ENCODE measurements at places on chromosomes 2 and 18.

DNA sequence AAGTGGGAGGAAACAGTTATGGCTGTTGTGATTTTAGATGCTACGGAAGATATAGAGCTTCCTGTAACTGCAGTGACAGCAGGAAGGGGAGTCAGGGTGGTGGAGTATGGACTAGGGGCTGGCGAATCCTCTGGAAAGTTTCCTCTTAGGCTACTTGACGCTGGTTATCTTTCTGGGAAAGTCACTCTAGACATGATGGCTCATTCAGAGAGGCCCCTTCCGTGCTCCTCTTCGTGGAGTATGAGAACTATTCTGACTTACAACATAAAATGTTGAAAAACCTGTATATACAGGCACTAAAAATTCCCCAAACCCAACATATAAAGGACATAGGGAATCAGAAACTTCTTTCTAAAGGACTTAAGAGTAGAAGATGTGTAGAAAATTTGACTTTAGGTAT is 78.8 kb downstream of the C18orf54 start:
- no peak for DNase-seq

GRCh38 chr2:205802941-205803340 is 120.6 kb downstream of the NRP2 start:
- DNase-seq: no peak

DNA sequence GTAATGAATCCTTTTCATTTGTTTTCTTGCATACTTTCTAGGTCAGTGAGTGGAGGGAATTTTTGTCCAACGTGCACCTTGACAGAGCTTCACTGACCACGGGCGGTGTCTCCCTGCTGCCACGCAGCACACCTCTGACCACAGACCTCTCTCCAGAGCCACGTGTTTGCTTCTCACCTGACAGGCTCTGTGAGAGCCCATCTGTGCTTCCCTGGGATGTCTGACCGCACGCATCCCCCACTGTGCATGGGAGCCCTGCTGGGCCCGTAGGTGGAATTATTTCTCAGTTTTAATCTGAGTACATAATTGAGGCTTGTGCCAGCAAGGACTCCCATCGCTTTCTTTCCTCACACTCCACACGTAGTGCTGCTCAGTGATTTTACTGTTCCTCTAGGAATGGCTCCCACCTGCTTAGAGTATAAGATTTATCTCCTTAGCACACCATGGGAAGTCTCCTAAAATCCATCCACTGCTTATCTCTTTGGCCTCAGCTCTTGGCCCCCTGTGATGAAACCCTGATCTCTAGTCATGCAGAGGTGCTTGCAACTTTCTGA is 482.6 kb downstream of the TSN start:
- DNase-seq: no peak

GRCh38 chr2:222261504-222261903 is 37.3 kb downstream of the PAX3 start:
- no peak for DNase-seq

DNA sequence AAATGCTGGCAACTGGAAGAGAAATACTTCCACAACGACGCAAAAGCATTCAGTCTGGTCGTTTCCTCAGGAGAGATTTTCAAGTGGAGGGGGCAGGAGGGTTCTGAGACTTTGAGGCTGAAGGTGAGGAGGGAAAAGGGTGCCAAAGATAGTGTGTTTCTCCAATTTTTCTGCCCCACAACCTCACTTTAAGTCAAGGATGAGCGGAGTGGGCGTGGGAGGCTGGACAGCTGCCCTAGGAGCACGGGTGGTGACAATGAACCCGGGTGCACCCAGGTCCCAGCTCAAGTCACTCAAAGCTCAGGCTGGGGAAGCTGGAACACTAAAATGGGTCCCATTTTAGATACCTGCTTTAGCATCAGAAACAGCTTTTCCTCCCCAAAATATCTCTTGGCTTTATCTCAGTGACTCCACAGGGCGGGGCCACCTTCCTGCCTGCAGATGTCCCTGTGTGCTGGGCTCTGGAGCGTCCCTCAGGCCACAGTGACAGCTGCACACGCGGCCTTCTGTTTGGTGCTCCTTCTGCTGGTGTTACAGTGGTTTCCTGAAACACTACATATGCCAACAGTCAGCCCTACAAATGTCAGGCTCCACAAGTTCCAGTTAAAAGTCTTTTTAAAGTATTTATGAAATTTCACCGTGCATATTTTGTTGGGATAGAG is 1.4 kb upstream of the MBP start:
- no peak for DNase-seq

DNA sequence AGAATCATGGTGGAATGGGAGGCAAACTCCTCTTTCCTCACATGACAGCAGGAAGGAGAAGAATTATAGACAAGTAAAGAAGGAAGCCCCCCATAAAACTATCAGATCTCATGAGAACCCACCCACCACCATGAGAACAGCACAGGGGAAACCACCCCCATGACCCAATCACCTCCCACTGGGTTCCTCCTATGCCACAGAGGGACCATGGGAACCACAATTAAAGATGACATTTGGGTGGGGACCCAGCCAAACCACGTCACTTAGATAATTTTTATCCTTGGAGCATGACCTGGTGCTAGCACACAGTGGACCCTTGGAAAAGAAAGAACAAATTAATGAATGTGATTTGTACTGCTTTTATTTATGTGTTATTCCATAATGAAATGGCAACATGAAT is 188.6 kb upstream of the NCKAP5 start:
- no peak for DNase-seq

Data from GM19239 (cell line).